ENCODE measurements at places on chromosomes 3 and 15. TPM values are rescaled to one million over a fixed set of nuclear protein-coding genes. Genes with fewer than 3 reads are reported as not detected.

DNA sequence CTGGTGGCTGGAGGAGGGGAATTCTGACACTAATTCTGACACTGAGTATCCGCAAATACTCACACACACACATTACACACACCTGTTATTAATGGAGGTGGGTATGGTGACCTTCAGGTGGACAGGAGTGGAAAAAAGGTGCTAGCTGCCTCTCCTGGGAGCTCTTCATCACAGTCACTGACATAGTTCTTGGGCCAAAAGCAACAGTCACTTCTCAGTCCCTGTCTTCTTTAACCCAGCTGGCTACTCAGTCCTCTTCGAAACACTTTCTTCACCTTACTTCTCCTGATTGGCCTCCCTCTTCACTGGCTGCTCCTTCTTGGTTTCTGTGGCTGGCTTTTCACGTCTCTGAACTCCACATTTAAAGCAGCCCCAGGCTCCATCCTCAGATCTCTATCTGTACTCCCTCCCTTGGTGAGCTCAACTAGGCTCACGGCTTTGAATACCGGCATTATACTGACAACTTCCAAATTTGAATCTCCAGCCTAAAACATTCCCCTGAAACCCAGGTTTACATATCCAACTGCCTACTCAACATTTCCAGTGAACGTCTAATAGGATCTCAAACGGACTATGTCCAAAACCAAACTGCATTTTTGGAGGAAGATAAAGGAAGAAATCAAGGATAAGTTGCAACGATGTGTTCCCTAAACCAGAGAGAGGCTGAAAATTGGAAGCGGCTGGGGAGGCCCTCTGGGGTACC lies 53.2 kb upstream of the HEG1 start:
- no peak for DNase-seq

TMCO5A gene
- total RNA-seq: not detected

ZPLD1 gene
- not detected for total RNA-seq

DNA sequence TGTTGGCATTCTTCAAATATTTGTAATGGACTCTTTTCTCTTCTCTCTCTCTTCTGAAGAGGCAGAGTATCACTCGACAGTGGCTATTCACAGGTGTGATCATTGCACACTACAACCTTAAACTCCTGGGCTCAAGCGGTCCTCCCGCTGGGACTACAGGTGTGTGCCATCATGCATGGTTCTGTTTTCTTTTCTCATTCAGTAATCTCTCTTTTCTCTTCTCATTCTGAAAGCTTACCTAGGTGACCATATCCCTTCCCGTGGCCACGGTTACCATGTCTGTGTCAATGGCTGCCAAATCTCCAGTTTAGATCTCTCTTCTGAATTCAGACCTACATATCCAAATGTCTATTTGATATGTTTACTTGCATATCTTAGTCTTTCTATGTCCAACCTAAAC lies 96.3 kb downstream of the SOX2 start:
- no peak for DNase-seq

DNA sequence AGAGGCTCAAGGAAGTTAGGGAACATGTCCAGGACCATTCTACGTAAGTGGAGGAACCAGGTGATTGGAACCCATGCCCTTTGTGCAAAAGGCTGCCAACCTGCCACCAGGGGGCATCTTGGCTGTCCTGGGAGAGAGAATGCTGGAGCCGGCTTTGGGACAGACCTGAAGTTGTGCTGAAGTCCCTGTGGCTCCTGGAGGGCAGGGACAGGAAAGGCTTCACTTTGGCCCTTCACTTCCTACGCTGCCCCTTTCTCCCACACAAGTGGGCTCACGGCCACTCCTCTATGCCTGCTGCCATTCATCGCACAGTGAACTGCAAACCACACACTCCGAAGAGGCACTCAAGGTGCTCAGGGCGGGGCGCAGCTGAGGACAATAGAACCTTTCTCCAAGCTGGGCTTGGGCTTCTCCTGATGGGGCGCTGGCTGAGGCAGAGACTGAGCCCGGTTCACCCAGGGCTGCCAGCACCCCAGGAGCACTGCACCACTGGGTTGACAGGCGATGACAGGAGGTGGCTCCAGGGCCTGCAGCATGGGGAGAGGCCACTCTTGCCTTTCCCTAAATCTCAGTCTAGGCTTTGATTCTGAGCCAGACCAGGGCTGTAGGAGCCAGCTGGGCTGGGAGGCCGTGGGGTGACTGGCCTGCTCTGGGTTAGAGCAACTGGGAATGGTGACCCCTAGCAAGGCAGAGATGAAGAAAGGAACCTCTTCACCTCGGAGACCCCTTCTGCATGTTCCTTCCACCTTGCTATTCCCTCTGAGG lies 8.4 kb downstream of the SHF start:
- DNase-seq: no peak

DNA sequence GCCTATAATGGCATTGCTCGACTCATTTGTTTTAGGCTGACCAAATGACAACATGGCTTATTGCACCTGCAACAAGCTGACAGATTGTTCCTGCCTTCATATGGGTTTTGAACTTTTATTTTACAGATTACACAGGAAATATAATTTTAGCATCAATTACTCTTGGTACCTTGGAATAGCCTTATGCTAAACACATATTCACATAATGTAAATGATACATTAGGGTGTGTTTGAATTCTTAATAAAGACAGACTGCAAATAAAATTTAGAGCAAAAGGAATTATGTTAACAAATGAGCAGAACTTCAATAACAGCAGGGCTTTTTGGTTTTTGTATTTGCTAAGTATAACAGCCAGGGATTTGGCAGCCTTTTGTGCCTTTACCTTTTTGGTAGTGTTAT lies 51.9 kb upstream of the TMC3 start:
- no peak for DNase-seq

- DNase-seq: no peak
Observed at GRCh38 chr3:184489268-184489841, 72.2 kb upstream of the EPHB3 start.

CCR8 gene
- not detected for total RNA-seq

PYGO1 gene
- total RNA-seq: 6.3 TPM

DNA sequence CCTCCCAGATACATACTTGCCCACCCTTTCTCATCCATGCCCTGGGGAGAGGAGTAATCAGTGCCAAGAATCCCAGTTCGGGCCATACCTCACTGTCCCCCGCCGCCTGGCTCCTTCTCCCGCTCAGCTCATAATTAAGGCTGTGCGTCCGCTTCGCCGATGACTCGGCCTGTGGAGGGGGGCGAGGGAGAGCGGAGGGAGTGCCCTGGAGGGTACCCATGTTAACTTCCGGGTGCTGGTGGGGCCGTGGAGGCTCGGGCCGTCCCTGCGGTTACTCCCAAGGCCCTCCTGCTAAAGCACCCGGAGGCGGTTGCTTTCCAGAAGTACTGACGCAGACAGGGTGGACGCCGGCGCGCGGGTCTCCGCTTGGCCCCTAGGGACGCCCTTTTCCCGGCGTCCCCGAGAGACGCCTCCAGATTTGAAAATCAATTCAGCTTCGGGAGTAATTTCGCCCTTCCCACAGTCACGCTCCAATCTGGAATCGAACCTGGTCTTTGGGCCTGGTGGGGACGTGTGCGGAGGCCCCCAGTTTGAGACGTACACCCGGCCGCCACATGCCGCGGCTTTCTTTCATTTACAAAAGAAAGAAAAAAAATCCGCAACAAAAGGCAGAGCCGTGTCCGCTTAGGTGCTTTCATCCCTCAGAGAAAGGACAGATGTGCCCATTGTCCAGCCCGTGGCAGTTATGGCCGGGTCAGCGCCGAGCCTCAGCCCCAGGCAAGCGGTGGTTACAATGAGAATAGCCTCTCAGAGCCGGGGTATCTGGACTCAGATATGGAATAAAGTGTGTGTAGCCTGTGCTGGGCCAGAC lies 1.0 kb upstream of the ONECUT1 start:
- DNase-seq: no peak

PLSCR5 gene
- not detected for total RNA-seq

- no peak for DNase-seq
Observed at GRCh38 chr3:138629526-138629925, 21.0 kb downstream of the FAIM start.

GRCh38 chr3:133230195-133230594 lies 169.7 kb upstream of the BFSP2 start:
- DNase-seq: no peak

- peak; percentile 77 for DNase-seq
Observed at GRCh38 chr15:100113351-100114080, 228.3 kb downstream of the ADAMTS17 start.

DNA sequence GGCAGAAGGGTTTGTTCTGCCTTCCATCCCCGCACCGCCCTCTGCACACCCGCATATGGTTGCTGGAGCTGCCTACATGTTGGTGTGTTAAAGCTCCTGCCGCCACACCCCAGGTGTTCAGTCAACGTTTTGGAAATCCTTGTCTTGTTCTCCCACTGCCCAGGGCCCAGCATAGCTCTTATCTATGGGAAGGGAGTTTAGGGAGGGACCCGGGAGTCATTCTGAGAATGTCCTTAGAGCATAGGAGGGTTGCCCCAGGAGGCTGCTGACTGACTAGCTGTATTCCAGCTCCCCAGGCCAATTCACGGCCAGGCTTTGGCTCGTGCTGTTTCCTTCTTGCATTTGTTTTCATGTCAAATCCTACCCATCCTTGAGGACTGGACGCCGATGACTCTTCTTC lies 46.8 kb downstream of the MAGEF1 start:
- no peak for DNase-seq

SLC38A3 gene
- total RNA-seq: 7.9 TPM

DNA sequence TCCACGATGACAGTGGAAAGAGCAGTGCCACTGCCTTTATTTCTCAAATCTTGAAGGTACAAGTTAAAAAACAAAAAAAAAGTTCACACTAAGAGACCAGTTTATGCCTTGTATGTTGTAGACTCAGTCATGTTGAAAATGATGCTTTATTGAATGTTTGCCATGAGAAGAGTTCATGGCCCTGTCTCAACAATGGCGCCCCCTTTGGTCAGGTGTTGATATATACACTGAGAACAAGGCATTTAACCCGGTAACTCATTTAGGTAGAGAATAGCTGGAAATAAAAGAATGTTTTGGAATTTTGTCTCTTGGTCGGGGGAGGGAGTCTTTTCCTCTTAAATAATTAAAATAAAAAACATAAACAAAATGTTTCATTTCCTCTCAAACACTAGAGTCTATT lies 145.6 kb upstream of the SLC2A2 start:
- DNase-seq: no peak

CATSPER2 gene
- total RNA-seq: 1.7 TPM

SLC2A2 gene
- not detected for total RNA-seq

DNA sequence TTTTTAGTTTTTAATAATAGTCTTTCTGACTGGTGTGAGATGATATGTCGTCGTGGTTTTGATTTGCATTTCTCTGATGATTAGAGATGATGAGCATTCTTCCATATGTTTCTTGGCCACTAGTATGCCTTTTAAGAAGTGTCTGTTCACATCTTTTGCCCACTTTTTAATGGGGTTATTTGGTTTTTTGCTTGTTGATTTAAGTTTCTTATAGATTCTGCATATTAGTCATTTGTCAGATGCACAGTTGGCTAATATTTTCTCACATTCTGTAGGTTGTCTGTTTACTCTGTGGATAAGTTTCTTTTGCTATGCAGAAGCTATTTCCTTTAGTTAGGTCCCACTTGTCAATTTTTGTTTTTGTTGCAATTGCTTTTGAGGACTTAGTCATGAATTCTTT lies 185.4 kb downstream of the SUCNR1 start:
- DNase-seq: no peak

DNA sequence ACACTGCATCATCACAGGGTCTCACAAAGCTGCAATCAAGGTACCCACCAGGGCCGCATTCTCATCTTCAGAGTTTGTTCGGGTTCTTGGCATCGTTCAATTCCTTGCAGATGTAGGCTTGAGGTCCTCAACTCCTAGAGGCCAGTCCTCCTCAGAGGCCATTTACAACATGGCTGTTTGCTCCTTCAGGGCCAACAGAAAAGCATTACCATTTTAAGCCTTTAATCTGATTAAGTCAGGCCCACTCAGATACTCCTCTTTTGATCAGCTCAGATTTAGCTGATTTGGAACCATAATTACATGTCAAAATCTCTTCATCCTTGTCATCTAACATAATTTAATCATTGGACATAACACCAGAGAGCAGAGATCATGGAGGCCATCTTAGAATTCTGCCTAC lies 55.4 kb downstream of the BFSP2 start:
- DNase-seq: no peak

DNA sequence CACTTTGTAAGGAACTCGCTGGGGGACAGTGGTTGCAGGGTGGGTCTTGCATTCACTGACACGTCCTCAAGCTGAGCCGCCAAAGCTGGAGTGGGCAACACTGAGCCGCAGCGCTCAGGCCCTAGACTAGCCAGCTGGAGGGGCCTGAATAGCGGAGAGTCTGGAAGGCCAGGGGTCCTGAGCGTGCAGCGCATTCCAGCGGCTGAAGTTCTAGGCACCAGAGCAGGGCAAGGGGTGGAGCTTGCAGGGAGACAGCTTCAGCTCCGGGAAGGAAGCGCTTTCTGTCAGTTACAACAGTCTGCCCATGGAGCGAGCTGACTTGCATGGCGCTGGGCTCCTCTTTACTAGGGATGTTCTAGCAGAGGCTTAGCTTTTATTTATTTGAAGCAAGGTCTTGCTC lies 2.7 kb downstream of the MAP6D1 start:
- DNase-seq: no peak

- no peak for DNase-seq
Observed at GRCh38 chr3:102207151-102207571, 227.7 kb upstream of the ZPLD1 start.

DNA sequence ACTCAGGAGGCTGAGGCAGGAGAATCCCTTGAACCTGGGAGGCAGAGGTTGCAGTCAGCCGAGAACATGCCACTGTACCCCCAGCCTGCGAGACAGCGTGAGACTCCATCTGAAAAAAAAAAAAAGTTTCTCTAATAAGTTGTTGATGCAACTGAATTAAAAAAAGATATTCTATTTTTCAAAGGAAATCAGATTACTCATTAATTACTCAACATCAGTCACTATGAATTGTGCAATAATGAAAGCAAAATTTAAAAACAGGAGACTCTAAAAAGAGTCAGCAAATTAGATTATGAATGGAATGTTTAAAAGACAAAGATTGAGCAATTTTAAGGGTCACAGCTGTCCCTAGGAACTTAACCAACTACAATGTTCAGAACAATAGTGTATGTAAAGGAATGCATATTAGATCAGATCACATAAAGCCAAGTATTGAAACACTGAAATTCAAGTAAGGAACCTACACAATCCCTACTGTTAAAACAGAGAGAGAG lies 60.2 kb upstream of the SLC4A7 start:
- no peak for DNase-seq

GRCh38 chr3:127374086-127375010 lies 86.5 kb upstream of the PRR20G start:
- no peak for DNase-seq

RPSA gene
- 628 TPM for total RNA-seq

TM4SF18 gene
- total RNA-seq: 6.7 TPM

DNA sequence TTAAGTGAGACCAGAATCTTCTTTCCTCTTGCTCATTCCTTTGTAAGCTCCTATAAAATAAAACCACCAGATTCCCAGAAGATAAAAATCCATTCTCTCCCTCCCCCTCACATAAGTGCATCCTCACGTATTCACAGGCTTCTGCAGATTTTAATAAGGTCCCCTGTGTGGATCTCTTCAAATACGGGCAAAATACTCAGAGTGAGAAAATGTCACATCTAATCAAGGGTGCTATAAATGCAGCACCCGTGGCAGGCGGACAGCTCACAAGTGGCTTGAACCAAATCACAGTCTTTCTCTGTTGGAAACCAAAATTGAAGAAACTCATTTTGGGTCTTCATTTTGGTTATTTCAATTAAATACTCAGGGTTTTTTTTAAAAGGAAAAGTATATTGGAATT lies 212.9 kb upstream of the CMC1 start:
- no peak for DNase-seq

FMN1 gene
- 3.1 TPM for total RNA-seq

PLIN1 gene
- 22.6 TPM for total RNA-seq
